ENCODE measurements at places on chromosomes 3 and 15.

GRCh38 chr3:49462222-49462621, 7.8 kb upstream of the DAG1 start:
- no peak for DNase-seq

- no peak for DNase-seq
Measured at GRCh38 chr15:43957724-43958123, 130.9 kb downstream of the WDR76 start.

DNA sequence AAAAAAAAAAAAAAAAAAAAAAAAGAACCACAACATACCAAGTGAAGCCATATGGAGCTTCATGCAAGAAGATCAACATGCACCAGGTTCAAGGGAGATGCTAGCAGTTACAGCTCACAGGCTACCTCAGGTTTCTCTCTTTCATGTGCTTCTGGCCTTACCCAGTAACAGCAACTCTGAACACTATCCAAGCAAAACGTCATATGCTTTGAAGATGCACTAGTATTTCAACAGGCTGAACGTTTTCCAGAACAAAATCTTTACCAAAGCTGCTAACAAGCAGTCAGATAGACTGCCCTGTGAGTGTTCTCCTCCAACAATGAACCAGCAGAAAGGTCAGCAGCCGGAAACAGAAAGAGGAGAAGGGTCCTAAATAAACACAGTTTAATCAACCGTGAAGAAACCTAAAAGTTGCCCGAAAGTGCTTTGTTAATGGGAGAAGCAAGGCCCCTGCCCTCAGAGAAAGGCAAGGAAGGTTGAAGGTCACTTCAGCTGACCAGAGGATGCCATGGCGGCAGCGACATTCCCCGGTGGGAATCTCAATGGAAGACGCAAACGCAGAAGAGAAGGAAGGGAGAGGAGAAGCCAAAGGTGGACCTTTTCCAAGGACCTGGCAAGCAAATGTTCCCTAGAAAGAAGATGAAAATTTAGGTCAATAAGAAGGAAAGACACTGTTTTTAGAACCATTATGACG, 80.1 kb downstream of the CCNL1 start:
- no peak for DNase-seq

DNA sequence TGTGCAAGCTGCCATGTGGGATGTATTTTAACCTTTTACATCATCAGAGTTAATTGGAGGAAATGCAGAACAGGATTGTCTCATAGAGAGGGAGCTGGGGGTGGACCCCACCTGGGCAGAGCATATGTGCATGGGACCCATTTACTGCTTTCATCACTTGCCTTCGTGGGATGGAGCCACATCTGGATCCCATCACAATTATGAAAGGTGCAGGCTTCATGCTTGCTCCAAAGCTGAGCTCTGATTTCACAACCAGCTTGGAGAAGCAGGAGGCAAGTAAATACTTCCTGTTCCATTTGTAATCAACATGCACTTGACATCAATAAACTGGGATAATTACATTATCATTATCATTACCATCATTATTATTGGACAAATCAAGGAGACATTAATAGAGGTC, 161.9 kb downstream of the ALDH1A2 start:
- no peak for DNase-seq

GRCh38 chr3:14345496-14346150, 56.8 kb upstream of the SLC6A6 start:
- DNase-seq, result no peak

DNA sequence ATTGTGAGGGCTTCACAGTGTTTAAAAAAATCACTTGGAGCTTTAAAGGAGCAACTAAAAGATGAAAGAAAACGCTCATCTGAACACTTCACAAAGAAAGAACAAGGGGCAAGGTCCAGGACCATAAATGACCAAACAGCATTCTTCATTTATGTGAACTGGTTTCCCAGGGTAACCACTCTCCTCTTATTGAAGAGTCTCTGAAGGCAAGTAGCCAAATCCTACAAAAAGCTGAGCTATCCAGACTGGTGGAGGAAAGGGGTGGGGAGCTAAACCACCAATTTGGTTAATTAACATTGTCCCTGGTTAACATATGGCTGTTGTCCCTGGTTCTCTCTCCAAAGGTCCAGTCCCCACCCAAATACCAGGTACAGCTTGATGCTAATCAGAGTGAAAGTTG, 58.1 kb downstream of the OSBPL10 start:
- DNase-seq, result no peak

DNA sequence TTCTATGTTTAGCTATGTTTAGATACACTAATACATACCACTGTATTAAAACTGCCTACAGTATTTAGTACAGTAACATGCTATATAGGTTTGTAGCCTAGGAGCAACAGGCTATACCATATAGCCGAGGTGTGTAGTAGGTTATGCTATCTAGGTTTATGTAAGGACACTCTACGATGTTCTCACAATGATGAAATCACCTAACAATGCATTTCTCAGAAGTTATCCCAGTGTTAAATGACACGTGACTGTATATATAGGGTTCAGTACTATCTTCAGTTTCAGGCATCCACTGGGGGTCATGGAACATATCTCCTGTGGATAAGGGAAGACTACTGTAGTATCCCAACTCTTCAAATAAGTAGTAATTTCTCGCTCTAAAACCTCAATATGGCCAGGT, 97.4 kb downstream of the TMCC1 start:
- no peak for DNase-seq

- no peak for DNase-seq
Measured at GRCh38 chr3:15795651-15796308, 2.0 kb downstream of the ANKRD28 start.

DNA sequence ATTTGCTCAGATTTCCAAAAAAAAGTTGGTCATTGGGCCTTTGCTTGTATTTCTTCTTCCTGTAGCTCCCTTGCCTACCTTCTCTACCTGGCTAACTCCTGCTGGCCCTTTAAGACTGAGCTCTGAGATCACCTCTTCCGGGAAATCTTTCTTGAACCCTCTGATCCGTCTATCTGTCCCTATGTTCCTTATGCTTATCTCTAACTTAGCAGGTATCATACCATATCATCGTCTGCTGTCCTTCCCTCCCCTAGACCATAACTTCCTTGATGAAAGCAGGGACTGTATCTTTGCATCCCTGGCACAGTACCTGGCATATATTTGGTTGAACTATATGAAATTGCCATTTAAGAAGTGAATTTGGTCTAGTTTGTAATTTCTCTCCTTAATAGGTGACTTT, 42.3 kb downstream of the PDE8A start:
- no peak for DNase-seq

- no peak for DNase-seq
Measured at GRCh38 chr15:58490888-58491473, 59.2 kb downstream of the LIPC start.

DNA sequence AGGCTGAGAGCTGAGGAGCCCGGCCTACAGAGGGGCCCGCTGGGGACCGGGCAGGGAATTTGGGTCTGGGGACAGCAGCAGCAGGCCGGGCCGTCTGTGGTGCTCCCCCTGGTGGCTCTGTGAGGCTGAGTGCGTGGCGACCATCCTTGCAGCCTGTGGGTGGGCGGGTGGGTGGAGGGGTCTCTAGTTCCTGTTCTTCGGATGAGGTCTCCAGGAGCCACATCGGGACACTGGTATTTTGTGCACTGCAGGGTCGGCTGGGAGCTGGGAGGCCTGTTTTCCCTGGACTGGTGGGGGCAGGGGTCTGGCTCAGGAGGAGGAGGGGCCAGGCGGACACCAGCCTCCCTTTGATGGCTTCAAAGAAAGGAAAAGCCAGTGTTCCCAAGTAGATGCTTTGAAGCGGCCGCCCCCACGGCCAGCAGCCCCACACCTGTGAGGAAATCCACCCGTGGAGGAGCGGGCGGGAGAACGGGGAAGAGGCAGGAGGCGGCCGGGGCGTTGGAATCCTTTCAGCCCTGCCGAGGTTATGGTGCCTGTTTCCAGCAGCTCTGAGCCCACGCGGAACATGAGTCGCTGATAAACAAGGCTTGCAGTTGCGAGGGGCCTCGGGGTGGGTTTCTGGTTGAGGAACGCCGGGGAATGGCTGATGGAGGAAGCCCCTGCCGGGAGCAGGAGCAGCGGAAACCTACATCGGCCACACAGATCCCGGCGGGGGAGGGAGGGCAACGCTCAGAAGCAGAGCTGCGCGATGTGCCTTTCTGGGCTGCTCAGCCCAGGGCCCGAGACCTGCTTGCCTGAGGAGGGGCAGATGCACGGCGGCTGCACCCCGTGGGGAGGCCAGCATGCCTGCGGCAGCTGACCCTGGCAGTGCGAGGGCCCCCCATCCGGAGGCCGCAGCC, 154.3 kb downstream of the NSMCE3 start:
- no peak for DNase-seq

- DNase-seq, result peak; percentile 9
Measured at GRCh38 chr15:65638681-65639089, 16.9 kb downstream of the SLC24A1 start.

DNA sequence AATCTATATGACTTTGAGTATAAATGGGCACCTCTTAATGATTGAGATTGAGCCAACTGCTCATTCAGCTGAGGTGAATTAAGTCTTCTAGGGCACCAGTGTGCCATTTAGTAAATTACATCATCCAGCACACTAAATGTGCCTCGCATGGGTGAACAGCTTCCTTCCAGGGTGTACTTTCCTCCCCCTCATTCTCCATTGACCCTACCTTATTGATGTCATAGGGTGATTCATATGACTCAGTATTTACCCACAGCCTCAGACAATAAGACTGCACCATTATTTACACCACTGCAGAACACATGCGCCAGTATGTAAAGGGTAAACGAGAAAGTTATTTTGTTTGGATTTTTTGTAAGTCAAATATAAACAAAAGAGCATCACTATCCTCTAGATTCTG, 185.2 kb upstream of the ARL6 start:
- no peak for DNase-seq

DNA sequence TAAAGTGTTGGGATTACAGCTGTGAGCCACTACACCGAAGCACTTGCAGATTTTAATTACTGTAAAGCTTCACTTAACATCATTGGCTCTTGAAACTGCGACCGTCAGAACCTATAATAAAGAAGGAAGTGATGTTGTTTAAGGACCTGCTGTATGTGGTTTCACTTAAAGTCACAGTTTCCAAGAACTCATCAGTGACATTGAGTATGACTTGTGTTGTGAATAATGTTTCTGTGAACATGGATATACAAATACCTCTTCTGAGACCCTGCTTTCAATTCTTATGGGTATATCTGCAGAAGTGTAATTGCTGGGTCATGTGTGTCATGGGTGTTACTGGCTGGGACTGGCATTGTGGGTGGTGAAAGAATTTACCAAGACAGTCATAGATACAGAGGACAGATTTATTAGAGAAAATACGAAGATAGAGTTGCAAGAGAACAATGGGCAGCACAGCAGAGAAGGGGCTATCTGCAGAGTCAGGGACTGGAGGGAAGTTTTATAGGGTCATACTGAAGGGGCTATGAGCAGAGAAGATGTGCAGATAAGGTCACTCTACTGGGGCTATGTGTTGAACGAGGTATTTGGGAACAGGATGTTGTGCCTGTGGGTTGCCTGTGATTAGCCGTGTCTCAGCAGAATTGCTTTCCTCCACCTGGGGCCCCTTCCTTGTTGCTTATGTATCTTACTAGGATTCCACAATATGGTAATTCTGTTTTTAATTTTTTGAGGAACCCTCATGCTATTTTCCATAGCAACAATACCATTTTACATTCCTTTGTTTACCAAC, 4.5 kb downstream of the NDUFB5 start:
- no peak for DNase-seq

- DNase-seq, result no peak
Measured at GRCh38 chr3:46098319-46098761, 71.1 kb upstream of the XCR1 start.

- no peak for DNase-seq
Measured at GRCh38 chr3:113516115-113516505, 1.2 kb upstream of the SPICE1 start.

- DNase-seq, result no peak
Measured at GRCh38 chr3:14222457-14222856, 43.8 kb downstream of the LSM3 start.

GRCh38 chr3:23518441-23518840, 287.3 kb upstream of the UBE2E1 start:
- no peak for DNase-seq

DNA sequence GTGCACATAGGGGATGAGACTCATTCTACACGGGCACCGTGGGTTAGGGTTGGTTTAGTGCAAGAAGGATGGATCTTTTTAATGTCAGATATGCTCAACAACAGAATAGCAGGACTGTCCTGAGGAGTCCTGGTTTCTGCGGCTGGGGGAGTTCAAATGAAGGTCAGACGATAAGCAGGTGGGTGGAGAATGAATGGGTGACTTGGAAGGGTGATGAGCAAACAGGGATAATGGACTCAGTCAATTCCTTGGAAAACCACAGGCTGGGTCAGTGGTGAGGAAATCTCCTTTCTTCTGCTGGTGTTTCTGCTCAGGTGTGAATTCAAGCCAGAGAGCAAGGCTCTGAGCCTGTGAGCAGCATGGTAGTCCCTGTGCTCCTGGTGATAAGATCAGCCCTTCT, 59.9 kb downstream of the MESD start:
- DNase-seq, result no peak

DNA sequence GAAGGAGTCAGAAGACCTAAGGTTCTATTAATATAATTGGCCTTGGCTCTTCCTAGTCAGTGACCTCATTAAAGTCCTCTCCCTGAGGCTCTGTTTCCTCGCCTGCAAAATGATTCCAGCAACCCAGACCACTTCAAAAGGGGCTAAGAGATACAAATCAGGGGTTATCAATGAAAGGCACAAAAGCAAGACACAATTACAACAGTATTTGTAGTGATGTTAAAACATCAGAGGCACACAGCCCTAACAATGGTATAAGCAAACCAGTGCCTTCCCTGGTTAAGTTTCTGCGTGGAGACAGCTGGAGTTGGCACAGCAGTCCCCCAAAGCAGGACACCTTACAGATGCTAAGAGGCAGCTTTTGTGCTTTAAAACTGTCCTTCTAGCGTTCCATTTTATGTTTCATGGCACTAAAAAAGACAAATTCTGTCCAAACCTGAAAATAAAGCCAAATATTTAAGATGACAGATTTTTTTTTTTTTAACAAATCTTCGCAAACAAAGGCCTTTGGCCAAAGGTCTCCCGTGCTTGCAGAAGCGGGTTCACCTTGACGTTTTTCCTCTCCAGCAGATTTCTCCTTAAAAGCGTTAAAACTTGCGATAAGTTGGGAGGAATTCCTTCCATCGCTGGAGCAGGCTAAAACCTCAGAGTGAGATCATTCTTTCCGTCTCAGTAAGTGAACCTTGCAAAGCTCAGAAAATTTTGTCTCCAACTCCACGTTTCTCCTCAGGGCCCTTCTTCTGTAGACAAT, 999 bp downstream of the ZNF280D start:
- DNase-seq, result no peak

- no peak for DNase-seq
Measured at GRCh38 chr3:123559040-123559861, 25.6 kb downstream of the HACD2 start.

- no peak for DNase-seq
Measured at GRCh38 chr3:41768363-41768762, 193.5 kb downstream of the ULK4 start.

DNA sequence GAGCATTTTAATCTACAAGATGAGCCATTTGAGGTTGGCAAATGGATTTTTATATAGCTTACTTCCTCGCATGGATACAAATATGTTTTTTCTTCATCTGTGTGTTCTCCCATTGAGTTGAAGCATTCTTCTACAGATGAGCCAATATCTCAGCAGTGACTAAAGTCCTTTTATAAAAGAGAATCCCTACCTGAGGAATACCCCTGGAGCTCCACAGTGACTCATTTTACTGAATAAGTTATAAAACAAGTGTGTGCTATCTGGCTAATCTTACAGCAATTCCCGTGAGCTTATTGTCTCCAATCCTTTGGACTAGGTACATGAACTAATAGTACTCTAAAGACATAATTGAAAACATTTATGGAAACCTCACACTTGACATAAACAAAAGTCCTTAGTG, 354.2 kb upstream of the BCHE start:
- DNase-seq, result no peak

- DNase-seq, result no peak
Measured at GRCh38 chr3:43185274-43185982, 79.5 kb upstream of the POMGNT2 start.
